ENCODE measurements at places on chromosomes 1 and 21.

DNA sequence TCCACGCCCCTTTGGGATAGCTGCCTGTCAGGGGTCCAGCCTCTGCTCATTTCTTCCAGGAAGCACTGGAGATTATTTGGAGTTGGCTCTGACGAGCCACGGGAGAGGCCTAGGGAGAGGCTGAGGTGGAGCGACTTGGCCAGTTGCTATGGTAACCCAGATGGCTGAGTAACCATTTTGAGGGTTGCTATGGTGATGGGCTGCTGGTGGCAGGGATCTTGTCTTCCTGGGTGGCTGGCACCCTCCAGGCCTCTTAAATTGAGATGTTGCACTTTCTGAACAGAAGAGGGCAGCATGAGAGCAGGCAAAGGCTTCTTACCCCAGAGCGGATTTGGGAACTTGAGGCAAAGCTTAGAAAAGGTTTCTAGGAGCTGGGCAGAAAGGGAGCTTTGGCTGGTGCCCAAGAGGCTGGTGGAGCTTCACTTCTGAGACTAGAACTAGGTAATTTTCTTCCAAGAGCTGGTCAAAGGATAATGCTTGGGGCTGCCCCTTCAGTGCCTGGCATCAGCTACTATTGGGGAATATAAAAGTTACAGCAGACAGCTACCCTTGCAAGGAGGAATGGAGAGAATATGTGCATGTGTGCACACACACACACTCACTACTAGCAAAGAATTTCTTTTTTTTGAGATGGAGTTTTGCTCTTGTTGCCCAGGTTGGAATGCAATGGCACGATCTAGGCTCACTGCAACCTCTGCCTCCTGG, 72.5 kb downstream of the NDUFS5 start:
- peak; percentile 88 for DNase-seq

- no peak for DNase-seq
These were observed 1.6 kb downstream of the TTC13 start for GRCh38 chr1:230976825-230977747.

DNA sequence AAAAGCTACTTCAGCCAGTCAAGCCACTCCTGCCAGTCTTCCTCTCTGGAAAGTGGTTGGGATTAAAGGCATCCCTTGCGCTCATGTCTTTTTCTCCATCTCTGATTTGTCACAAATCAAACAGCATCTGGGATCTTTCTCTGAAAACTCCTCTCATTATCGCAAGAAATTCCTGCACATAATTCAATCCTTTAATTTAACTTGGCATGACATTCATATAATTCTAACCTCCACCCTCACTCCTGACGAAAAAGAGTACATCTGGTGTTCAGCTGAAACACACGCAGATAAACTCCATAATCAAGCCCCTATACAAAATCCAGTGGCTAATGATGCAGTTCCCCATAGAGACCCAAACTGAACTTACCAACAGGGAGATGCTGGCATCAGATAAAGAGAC, 19.4 kb upstream of the SLC2A5 start:
- no peak for DNase-seq

DNA sequence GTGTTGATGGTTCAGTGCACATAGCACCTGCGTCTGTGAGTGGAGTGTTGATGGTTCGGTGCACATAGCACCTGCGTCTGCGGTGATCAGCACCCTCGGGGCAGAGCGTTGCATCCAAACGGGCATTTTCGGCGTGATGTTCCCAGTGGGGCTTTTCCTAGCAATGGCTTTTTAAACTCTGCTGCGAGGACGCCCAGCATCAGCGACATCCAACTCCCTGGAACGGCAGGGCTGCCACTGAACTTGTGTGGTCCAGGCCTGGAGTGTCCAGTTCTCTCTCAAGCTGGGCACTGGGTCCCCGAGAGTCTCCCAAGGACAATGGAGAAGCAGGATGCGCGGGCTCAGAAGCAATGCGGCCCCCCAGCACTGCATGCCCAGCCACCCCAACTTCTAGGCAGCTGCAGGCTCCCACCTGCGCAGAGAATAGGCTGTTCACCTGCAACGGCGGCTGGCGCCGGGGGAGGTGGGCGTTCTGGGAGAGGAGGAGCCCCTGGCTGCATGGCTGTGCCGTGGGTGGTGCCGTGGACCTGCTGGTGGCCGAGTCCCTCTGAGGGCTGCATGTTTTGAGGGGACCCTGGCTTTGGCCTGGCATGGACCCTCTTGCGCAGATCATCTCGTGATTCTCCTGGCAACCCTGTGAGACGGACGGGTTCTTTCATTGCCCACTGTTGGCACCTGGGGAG, 10.1 kb upstream of the C1orf174 start:
- no peak for DNase-seq

DNA sequence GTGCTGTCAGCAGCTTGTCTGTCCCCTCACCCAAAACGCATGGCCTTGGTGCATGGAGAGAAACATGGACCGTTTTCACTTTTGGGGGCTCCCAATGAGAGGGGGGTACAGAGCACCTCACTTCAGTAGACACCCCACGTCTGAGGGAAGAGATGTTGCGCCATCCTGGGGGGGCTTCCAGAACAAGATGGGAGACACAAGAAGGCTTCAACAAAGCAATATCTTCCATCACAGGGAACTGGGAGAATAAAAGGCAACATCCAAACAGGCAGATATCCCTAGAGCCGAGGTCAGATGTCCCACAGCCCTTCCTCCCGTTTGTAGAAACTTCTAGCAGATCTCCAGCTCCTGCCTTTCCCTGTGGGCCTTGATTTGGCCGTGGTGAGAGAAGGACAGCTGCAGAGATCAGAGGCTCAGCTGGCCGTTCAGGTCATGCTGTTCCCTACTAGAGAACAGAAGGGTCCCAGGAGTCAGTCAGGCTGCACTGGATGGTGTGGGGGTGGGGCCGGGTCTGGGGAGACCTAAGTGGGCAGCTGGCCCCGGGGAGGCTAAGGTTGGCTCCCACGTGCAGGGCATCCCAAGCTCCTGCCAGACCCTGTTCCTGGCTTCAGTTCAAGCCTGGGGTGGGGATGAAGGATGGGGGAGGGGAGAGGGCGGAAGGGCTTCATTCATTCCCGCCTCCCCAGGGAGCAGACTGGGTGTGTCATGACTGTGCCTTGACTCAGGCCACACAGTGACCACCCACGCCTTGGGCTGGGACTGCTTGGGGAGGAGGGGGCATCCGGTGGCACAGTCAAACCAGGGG, 4.4 kb downstream of the PLOD1 start:
- DNase-seq: no peak

DNA sequence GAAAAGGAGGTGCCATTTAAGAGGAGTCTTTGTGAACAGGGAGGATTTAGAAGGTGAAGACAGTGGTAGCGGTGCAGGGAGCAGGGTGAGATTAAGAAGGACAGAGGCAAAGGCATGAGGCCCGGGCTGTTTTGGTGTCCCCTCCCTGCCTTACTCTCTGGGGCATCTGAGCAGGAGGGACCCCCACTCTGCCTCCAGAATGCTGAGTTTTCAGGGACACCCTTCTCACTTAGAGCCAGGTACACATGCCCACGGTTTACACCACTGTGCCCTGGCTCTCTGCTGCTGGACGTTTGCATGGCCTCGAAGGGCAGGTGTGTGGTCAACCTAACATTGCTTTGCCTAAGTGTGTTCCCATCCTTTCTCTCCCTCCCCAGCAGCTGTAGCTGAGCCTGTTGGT, 20.5 kb upstream of the PARP1 start:
- DNase-seq: no peak

DNA sequence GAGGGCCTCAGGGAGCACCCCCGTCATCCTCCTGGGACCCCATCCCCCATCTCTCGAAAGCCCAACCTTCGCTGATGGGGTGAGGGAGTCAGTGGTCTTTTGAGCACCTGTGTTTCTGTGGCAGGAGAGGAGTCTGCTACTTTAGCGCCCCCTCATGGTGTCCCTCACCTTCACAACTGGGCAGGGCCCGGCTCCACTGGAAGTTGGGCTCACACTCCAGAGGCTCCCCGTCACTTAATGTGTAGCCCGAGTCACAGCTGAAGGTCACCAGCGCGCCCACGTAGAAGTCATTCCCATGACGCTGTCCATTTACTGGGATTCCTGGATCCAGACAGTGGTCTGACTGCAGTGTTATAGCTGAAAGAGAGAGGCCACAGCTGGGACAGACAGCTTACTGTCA, 139.5 kb upstream of the HMGB4 start:
- no peak for DNase-seq

DNA sequence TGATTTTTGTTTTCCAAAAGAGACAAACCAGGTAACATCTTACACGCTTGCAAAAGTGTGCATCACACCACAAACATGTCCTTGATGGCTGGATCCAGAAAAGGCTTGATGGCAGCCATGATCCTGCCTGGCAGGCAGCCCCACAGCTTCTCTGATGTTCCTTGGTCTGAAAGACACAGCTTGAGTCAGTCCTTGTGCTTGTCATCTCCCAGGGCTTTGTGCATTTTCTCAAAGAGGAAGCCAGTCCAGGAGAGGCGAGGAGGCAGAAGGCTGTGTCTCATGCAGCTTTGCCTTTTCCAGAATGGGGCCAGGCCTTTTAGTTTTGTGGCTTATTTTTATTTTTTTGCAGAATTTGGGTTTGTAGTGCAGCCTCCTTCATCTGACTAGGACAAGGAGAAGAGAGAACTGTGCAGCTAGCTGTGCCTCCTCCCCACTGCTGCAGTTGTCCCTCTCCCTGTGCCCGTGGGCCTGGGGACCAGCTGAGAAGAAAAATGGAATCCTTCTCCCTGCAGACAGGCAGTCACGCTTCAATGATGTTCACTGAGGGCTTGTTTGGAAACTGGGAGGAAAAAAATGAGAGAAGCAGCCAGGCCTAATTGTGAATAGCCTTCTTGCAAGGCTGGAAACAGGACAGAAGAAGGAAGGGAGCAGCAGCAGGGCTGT, 7.4 kb downstream of the FNDC5 start:
- DNase-seq: no peak

- DNase-seq: no peak
These were observed 869.8 kb upstream of the B3GALT2 start for GRCh38 chr1:194056169-194056568.

GRCh38 chr1:201183753-201184152, 6.9 kb upstream of the IGFN1 start:
- no peak for DNase-seq

Measured in stromal cell of bone marrow (primary cell).